ENCODE measurements at places on chromosomes 1 and 21.

GRCh38 chr1:218565377-218565776 is 220.2 kb downstream of the TGFB2 start:
- DNase-seq: no peak

GRCh38 chr1:223837206-223837605 is 8.5 kb downstream of the TP53BP2 start:
- DNase-seq: no peak

GRCh38 chr1:77421504-77422233 is 139.8 kb downstream of the AK5 start:
- no peak for DNase-seq

DNA sequence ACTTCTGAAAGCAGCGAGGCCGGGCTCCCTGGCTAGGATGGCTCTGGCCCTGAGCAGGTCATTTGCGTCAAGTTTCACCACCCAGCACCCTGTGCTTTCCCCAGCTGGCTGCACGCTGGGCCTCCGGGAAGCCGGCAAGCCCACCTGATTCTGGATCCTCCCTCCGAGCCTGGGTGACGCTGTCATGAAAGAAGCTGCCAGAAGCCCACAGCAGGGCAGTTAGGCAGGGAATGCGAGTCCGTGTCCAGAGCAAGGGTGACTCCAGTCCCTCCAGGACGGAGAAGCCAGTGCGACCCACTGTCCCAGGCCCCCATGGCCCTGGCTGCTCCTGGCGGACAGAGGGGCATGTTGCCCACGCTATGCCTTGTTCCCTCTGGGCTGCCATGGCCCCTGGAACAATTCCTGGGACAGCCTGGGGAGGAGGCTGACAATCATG is 44.4 kb upstream of the PCBP3 start:
- DNase-seq: no peak

GRCh38 chr1:63951059-63951946 is 177.5 kb downstream of the ROR1 start:
- no peak for DNase-seq

DNA sequence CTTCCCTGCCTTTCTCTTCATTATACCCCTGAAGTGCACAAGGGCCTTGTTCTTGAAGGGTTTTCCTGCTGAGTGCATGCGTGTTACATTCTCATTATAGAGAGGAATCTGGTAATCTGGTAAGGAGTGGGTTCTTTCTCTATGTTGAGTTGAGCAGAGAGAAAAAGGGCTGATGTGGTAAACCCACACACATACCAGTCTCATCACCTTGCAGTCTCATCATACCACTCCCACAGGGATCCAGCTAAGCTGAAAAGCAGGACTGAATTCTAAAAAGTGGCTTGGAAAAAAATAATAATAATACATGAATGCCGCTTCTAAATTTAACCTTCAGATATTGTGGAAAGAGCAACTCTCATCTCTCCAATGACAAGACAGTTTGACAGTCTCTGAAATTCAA is 10.5 kb upstream of the HTR1D start:
- DNase-seq: no peak

DNA sequence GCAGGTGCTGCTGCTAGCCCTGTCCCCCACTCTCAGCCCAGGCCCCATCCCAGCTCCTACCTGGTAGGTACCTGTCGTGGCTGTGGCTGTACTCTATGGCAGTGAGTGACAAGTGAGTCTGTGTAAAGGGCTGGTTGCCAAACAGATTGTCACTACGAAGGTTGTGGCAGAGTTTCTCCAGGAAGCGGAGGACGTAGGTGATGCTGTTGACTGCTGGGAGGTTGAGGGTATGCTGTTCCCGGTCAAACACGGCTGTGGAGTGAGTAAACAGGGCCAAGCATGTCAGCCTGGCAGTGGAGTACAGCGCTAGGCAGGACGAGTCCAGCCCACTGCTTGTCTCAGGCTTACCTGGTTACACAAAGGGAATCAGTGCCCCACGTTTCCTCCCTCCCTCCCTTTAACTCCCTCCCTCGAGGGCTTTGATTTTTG is 24.8 kb upstream of the SLFNL1 start:
- no peak for DNase-seq
